Naive thymus-derived CD8-positive, alpha-beta T cell (primary cell): ENCODE measurements at places on chromosomes 4 and X. TPM values are rescaled to one million over a fixed set of nuclear protein-coding genes. Genes with fewer than 3 reads are reported as not detected.

DNA sequence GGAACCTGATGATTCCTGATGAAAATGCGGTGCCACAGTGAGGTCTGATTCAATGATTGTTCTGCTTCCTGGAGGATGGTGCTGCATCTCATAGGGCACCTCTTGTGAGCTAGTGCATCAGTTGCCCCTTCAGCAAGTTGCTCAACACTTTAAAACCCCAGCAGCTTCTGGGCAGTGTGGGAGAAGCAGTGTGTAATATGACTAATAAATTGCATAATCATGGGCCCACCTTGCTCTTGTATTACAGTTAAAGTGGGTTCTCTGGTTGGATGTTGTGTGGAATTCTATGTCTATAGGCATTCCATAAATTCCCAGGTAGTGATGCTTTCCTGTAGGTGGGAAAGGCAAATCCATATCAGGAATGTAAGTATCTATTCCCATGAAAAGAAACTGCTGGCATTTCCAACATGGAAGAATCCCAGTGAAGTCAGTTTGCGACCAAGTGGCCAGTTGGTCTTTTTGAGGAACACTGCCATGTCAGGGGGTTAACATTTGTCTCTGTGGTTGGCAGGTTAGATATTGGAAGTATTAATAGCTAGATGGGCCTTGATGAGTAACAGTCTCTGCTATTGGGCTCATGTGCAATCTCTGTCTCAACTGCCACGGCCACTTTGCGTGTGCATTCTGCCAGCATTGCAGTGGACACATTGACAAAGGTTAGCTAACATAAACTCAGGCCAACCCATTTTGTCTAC is 121.1 kb upstream of the OTUD4 start:
- no peak for DNase-seq

UGT2B15 gene
- polyA plus RNA-seq: not detected

PCDH19 gene
- polyA plus RNA-seq: not detected

DNA sequence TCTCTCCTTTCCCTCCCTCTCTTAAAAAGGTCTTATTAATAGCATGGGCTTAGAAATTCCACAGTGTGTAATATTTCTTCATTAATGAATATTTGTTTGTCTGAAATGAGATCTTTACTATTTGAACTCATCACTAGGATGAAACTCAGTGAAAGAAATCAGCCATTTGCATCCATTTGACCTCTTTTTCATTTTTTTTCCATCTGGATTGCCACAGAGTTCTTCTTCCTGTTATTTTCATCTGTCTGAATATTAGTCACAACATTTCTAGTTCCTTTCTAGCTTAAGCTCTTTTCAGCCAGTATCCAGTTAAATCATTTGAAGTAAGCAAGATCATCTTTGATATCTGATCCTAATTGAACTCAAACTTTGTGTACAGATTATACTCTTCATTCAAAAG is 69.2 kb upstream of the PLS3 start:
- DNase-seq: no peak

RNF150 gene
- polyA plus RNA-seq: not detected

GRCh38 chrX:81120258-81120935 is 81.3 kb downstream of the HMGN5 start:
- no peak for DNase-seq
